Stimulated activated CD4-positive, alpha-beta T cell treated with anti-CD3 and anti-CD28 coated beads, TNF-alpha, amount 100 ng/mL, for 1 hour (primary cell): ENCODE measurements at places on chromosomes 16 and 17.

GRCh38 chr16:1938316-1938715 lies 4.7 kb downstream of the MSRB1 start:
- DNase-seq = no peak

GRCh38 chr16:81717662-81718189 lies 61.4 kb upstream of the PLCG2 start:
- no peak for DNase-seq

DNA sequence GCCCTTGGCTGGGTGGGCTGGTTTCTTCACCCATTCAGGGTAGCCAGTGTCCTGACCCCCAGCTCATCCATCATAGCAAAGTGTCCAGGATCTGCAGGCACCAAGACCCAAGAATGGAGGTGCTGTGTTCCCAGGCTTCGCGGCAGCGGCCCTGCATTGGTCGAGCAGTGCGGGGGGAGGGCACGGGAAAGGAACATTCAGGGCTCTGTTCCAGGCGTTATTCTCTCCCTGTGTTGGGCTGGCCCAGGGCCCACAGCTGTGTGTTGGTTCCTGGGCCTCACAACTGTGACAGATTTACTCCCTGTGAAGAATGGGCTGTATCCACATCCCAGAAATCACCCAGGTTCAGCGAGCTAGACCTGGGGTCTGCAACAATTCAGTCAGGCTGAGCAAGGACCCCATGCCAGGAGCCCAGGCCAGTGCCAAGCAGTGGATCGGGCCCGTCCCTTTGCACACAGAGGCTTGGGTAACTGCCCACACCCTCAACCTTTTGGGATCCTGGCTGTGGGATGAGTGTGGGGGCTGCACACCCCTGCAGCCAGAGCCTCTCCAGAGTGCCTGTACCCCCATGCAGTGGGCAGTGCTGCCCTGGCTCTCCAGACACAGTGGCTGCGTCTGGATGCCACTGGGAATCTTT lies 10.0 kb downstream of the GPT2 start:
- no peak for DNase-seq

DNA sequence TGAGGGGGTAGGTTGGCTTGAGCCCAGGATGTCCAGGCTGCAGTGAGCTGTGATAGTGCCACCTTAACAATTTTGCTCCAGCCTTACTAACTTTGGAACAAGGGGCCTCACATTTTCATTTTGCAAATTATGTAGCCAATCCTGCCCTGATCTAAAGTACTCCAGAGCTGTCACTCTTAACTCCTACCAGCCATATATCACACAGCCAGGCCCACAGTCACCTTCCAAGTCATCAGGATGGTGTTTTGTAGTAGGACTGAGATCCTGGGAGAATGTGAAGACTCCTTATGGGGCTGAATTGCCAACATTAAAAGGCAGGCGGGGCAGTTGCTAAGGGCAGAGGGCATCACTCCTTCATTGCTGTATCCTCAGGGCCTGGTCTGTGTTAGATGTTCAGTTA lies 243.0 kb downstream of the MRTFB start:
- no peak for DNase-seq

DNA sequence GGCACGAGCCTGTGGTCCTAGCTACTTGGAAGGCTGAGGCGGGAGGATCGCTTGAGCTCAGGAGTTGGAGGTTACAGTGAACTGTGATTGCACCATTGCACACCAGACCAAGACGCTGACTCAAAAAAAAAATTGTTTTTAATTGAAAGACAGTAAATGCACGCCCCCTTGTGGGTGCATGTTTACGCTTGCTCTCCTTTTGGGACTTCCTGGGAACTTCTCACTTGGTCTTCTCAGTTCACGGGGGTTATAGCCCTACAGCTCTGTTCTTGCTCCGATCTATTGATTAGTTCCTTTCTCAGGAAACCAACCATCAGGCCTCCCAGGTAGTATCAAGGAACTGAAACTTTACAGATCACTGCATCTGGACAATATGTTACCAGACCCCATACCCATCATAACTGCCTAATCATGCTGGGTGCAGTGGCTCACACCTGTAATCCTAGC lies 14.2 kb upstream of the RIPOR1 start:
- peak; percentile 61 for DNase-seq
